ENCODE measurements at places on chromosomes 1 and 21.

GRCh38 chr1:39779137-39779536, 8.0 kb upstream of the OXCT2 start:
- DNase-seq = no peak

DNA sequence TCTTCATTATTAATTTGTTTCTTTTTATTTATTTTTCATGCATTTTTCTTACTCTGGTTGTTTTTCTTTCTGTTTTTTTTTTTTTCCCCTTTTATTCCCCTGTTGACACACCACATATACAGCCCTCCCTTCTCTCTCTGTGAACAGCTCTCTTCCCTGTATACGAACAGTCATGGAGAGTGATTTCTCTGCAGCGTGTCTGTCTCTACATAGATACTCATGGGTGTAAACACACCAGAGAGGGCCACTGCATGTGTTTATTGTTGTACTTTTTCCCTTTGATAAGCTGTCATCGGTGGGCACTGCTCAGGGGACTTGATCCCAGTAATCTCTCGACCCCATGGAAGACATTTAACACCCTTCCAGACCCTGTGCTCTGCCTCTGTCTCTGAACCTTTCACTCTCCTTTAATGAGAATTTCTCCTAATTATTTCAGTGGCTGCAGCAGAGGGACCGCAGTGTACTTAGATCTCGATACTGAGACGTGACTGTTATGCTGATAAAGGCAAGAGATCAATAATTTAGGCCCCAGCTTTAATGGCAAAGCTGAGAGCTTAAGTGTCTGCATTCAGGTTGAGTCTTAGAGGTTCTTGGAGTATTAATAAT, 113.1 kb downstream of the PBX1 start:
- DNase-seq = no peak

DNA sequence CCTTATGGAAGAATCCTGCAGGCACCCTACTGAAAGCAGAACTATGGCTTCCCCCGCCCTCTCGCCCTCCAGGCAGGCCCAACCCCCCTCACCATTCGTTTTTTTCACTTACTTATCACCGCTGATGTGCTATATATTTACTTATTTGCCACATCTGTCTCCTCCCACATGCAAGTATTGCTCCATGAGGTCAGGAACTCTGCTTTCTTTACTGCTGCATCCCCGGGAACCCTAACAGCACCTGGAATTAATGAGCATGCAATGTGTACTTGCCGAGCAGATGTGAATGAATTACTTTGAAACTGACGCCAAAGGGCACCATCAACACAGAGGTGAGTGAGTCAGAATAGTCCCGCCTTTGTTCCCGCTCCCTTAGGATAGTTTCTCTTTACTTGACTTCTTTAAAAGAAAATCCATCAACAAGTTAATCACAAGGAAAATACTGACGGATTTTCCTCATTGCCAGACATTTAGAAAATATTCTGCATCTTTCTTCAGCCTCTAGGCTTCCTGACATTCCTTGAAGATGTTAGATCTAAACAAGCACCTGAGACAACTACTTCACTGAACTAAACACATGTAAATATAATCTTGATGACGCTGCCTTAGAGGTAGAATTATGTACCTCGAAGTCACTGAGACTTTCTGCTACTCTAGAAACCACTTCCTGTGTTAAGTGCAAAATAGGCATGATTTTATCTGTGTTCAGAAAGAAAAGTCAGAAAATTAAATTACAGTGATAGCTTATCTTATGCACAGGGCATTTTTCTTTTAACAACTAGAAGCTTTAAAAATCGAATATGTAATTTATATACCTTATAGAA, 17.5 kb upstream of the RAB4A start:
- peak; percentile 71 for DNase-seq

- no peak for DNase-seq
Measured at GRCh38 chr1:5935026-5935425, 57.2 kb downstream of the NPHP4 start.

- peak; percentile 63 for DNase-seq
Measured at GRCh38 chr1:231612393-231613089, 14.0 kb upstream of the DISC1 start.

DNA sequence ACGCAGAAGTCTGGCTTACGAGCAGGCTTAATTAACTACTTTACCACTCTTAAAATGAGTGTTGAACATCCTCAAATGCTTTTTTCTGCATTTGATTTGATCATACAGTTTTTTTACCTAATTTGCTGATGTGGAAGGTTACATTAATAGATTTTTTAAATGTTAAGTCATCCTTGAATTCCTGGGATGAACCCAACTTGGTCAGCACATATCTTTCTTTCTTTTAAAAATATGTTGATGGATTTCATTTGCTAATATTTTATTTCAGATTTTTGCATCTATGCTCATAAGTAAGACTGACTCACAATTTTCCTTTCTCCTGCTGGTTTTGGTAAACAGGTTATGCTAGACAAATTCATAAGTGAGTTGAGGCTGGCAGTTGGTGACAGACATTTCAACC, 82.9 kb downstream of the LHX4 start:
- DNase-seq = no peak

DNA sequence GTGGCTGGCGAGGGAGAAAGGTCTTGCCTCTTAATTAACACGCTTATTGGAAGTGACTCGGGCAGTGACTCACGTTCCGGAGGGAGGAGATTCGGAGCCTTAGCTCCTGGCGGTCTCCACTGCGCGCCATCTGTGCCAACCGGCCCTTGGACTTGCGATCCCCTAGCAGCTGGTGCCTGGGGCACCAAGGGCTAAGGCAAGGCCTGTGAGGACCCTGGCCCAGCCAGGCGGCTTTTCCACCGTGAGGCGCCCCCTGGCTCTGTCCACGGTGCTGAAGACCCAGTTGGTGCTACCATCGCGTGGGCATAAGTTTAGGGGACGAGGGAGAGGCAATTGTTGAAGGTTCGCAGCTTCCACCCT, 1.3 kb upstream of the SYT6 start:
- no peak for DNase-seq

DNA sequence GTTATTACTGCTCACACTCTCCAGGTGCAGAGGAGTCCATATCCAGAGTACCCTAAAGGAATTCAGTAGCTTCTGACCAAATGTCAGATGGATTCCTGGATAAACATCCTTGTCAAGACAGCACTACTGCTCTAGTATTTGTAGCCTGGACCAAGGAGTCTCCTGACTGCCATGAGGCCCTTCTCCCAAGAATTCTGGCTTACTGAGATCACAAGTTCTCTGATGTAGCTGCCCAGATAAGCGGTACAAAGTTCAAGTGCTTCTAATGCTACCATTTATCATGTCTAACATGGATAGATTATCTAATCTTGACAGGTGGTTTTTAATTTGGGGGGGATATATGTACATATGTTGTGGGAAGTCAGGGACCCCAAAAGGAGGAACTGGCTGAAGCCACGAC, 196.6 kb upstream of the HMCN1 start:
- no peak for DNase-seq

GRCh38 chr1:77739235-77739634, 20.4 kb downstream of the USP33 start:
- no peak for DNase-seq

- no peak for DNase-seq
Measured at GRCh38 chr1:168227620-168228019, 1.8 kb downstream of the SFT2D2 start.

DNA sequence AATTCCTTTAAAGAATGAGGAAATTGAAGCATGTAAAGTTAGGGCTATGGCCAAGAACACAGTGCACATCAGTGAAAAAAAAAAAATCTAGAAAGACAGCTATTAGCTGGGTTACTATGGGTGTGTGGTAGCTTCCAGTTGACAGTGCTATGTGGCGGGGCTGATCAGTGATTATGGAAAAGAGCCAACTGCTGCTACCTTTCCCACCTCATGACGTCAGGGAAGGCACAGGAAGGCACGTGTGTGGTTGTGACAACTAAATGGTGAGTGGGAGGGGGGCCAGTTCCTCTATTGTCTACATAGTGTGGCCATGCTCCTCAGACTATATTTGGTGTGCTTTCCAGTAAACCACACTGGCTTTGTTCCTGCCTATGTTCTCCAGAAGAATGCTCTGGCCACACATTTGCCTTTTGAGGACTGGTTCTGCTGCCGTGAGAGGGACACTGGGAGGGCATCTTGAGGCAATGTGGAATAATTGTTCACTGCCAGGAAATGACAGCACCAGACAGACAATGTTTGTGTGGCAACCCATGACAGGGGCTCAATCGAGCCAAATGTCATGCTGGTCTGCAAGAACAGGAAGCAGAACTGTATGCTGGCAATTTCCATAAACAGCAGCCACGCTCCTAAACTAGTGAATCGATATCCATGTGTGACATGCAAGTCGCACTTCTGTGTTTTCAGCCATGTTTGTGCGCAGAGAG, 3.0 kb upstream of the SDE2 start:
- peak; percentile 71 for DNase-seq

GRCh38 chr1:168473126-168473525, 70.7 kb downstream of the XCL2 start:
- no peak for DNase-seq

GRCh38 chr1:36320291-36320761, 3.1 kb downstream of the EVA1B start:
- no peak for DNase-seq
